Stimulated activated CD4-positive, alpha-beta T cell treated with anti-CD3 and anti-CD28 coated beads, Interleukin-15, amount 100 ng/mL, for 1 hour (primary cell): ENCODE measurements at places on chromosomes 5 and 9.

GRCh38 chr9:81980568-81980967 lies 8.0 kb upstream of the SPATA31D1 start:
- DNase-seq: no peak

GRCh38 chr5:1750469-1750868 lies 49.2 kb downstream of the MRPL36 start:
- no peak for DNase-seq

- no peak for DNase-seq
Observed at GRCh38 chr5:110288766-110289511, 437.5 kb downstream of the TMEM232 start.

DNA sequence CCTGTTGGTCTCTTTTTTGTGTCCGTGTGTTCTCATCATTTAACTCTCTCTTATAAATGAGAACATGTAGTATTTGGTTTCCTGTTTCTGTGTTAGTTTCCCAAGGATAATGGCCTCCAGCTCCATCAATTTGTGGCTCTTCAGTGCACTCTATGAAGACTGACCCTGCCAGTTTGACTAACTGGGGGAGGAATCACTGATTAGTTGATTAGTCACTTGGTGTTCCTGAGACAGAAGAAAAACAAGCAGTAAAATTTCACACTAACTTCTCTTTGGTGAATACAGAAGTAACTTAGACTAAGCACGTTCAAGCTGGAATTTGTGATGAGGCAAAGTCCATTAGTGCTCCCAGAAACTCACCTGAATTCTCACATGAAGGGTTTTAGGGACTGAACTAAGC lies 495.8 kb upstream of the RORB start:
- no peak for DNase-seq

DNA sequence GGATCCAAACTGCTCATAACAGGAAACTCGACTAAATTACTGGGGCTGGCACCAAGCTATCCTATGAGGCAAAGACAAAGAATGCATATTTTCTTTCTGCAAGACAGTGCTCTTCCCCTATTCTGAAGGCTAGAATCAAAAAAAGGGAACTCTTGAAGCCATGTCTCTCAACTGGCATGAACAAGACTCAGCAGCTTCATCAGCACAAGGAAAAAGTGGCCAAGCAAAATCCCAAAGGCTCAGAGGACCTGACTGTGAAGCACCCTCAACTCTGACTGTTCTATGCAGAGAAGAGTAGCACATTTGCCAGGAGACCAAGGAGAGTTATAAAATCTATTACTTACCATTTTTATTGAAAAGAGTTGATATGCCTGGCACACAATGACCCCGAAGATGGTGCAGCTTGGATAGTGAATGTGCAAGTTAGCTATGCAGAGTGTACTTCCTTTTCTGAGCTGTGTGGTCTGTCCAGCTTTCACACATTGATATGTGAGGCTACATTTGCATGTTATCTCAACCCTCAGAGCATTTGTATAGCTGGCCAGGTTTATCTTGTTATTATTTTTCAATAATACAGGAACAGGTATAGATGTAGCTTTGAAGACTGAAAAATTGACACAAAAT lies 51.0 kb upstream of the FYB1 start:
- DNase-seq: no peak

DNA sequence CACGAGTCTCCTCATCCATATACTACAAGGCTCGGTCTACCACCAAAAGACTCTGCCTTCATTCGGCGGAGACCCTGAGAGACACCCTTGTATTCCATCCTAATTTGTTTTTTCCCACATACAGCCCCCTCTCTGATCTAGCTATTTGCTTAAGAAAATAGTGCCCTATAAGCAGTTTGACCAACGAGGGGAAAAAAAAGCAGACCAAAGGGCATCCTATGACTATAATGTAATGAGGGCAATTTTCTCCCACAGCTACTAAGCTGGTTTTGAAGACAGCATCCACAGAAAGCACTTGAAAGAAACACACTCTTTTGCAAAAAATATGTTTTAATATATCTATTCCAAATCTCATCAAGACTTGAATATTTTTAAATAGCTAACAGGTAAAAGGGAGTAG lies 147.8 kb downstream of the MLLT3 start:
- no peak for DNase-seq

DNA sequence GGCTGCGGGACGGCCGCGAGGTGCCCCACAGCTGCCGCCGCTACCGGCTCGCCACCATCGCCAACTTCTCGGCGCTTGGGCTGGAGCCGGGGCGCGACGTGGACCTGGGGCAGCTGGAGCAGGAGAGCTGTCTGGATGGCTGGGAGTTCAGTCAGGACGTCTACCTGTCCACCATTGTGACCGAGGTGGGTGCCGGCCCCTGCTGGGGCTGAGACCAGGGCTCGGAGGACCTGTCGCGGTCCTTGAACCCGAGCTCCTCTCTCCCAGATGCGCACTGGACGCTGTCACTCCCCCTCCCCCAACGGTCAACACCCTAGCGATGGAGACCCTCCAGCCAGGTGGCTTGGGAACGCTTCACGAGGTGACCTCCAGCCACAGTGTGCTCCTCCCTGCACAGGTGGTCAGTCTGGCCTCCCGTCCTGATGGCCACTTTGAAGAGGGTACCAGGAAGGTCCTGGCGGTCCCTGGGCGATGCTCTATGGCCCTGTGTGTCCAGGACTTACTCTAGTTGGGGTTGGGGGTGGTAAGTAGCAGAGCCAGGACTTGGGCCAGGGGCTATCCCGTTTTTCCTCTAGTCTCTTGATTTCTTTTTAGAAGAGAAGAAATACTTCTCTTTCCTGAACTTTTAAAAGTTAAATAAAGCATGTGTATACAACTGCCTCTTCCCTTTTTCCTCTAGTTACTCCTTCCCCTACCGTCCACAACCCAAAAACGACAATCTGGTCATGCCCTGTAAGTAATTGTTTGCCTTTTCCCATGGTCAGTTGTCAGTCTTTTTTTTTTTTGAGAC lies 866 bp downstream of the SLC22A5 start:
- no peak for DNase-seq

GRCh38 chr9:131839281-131840084 lies 99.6 kb upstream of the RAPGEF1 start:
- no peak for DNase-seq

DNA sequence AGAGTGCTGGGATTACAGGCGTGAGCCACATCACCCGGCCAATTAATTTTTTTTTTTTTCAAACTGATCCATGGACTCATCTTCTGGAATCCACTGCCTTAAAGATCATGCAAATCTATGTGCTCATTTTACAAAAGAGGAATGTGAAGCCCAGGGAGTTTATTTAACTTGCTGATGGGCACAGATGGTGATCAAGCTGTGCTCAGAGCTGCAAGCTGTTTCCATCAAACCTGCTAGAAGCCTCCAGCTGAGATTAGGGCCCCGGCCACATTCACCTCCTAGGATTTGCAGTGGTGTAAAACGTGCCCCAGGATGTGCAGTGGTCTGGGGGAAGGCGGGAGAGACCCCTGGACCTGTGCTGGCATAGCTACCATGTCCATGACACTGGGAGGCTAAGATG lies 56.1 kb upstream of the TUT7 start:
- DNase-seq: no peak

DNA sequence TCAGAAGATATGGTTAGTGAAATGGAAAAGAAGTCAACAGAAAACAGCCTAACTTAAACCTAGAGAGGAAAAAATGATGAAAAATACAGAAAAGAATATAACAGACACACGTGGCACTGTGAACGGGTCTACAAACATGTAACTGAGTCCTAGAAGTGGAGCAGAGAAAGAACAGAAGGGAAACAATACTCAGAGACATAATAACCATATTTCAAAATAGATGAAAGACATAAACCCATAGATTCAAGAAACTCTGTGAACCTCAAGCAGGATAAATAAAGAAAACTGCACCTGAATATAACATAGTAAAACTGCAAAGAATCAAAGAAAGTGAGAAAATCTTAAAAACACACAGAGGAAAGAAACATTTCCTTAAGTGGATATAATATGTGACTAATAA lies 67.7 kb upstream of the GOLGA1 start:
- no peak for DNase-seq

- DNase-seq: no peak
Observed at GRCh38 chr5:20109326-20109725, 121.3 kb upstream of the CDH18 start.

DNA sequence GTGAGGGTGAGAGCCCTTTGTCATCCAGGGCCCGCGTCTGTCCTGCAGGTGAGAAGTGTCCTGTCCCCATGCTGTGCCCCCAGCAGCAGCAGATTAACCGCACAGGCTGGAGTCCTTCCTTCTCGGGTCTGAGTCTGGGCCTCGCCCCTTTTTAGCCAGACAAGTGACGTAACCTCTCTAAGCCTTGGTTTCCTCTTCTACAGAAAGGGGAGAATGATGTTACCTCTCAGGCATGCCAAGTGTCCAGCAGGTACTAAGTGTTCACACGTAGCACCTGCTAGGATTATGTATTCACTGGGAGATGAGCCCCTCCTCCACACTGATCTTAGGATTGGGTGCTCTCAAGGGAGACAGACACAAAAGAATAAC lies 6.9 kb downstream of the NEURL1B start:
- DNase-seq: no peak

DNA sequence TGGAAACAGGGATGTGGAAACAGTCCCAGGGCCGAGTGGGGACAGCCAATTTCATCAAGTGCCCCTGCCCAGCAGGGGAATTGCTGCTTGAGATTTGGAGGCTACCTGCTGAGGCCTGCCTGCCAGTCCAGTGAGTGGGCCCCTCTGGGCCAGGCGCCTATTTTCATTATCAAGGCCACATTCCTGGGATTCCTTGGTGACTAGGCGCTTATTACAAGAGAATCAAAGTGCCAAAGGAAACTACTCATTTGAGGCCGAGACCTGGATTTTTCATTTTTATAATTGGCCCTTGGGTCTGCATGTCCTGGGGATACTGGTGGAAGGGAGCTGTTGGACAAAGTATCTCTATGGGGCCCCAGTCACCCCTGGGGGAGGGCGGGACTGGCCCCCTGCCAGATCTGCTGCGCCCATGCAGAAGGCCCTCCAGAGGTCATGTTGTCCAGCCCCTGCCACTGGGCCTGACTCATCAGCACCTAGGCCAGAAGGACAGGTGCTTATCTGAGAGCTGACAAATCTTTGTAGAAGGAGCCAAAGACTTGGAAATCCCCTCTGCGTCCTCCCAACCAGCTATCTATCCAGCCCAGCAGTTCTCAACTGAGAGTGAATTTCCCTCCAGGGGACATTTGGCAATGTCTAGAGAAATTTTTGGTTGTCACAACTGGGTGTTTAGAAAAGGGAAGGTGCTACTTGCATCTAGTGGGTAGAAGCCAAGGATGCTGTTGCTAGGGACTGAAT lies 45.6 kb downstream of the FOXI1 start:
- no peak for DNase-seq
